Activated effector memory CD4-positive, alpha-beta T cell treated with Interleukin-2 at 50 U/mL for 16 hours (primary cell): ENCODE measurements at places on chromosomes 6 and 20.

GRCh38 chr6:108652375-108652774, 91.7 kb downstream of the FOXO3 start:
- no peak for DNase-seq

GRCh38 chr6:126720304-126720703, 380.4 kb downstream of the CENPW start:
- DNase-seq, result no peak

- no peak for DNase-seq
These were observed 46.2 kb upstream of the LAMA2 start for GRCh38 chr6:128836761-128837160.

DNA sequence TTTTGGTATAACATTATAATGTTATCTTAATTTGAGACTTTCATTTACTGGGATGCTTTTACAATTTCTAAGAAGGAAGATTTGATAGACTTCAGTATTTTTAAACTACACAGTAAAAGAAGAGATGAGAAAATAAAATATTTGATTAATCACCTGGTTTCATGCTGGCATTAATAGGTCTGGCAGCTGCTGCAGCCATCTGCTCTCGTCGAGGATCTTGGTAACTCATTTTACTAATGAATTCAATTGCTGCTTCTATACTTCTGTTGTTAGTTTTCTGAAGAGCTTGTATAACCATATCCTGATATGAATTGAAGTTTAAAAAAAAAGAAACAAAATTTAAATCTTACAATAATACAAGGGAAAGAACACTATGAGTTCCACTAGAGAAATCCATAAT, 23.0 kb downstream of the LATS1 start:
- DNase-seq, result no peak

GRCh38 chr6:56764081-56764566, 121.4 kb upstream of the DST start:
- no peak for DNase-seq
